ENCODE measurements at places on chromosomes 3 and 15.

GRCh38 chr3:61425356-61425755, 136.0 kb upstream of the PTPRG start:
- no peak for DNase-seq

DNA sequence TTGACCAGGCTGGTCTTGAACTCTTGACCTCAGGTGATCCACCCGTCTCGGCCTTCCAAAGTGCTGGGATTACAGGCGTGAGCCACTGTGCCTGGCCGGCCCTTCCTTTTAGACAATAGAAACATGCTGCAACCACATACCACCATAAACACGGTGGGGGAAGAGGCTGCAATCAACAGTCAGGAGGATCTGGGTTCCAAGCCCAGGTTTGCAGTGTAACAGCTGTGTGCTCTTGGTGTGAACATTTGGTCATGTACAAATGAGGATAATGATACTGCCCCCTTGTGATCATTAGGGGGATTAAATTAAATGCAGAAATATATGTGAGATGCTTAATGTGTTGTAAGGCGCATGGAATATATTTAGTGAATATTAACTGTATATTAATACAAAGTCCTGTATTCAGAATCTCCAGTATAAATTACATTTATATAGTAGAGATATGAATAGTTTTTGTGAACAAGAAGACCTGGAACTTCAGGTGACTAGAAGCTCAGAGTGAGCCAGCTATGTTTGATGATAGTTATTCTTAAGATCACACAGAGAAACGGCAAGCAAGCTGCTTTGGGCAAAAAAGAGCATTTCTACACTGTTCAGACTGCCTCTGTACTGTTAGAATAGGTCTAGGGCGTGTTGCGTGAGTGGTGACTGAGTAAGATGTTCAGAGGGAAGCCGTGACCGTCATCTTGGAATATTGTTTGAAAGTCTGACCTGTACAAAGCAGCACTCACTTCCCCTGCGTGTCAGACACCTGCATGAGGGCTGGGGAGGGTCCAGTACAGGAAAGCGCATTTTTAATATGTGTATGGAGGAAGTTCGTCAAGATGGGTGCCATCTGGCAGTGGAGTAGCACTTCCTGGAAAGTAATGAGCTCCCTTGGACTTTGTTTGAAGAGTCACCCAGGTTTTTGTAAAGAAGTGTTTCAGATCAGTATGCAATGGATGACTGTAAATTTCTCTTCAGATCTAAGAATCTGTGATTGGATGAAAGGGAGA, 125.8 kb downstream of the PGPEP1L start:
- peak; percentile 66 for DNase-seq

DNA sequence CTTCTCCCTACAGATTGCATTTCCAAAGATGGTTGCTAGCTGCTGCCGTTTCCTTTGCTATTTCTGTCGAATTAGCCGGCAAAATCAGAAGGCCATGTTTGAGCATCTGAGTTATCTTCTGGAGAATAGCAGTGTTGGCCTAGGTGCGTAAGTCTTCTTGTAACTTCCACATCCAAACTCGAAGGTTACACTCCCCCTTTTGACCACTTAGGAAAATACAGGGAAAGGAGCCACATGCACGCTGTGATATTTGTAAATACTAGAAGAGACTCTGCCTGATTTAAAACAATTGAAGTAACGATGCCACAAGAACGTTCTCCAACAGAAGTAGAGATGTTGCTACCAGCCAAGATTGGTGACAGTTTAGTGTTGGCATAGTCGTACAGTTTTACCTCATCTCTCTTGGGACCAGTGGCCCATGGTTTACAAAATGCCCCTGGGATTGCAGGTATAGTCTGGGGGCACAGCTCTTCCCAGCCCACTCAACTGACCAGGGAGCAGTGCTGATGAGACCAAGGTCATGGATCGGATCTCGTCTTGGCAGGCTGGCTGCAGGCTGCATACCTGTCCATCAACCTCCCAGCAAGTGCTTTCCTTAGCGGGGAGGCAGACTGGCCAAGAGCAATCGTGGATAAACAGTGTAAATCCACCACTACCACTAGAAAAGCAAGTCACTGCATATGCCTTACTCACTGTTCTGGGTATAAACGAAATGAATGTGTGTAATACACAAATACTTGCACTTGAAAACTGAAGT, 268.4 kb upstream of the CHRM5 start:
- no peak for DNase-seq

GRCh38 chr3:185661772-185662171, 75.7 kb downstream of the SENP2 start:
- DNase-seq = no peak

DNA sequence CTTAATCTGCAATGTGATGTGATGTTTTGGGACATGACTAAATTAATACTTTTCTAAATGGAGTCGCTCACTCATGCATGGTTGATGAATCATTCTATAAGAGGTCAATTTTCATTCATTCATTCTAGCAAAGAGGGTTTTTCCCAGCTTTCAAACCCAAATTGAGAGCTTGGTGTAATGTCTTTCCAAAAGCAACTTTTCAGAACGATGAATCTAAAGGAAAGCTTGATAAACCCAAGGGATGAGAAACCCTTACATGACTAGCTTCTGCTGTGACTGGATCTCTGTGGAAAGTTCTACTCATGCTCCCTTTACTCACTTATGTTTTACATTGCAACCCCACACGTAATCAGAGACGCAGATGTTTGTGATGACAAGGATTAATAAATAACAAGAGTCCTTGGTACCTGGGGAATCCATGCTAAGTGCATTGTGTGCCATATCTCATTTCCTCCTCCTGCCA, 47.7 kb downstream of the PDZRN3 start:
- DNase-seq = no peak

DNA sequence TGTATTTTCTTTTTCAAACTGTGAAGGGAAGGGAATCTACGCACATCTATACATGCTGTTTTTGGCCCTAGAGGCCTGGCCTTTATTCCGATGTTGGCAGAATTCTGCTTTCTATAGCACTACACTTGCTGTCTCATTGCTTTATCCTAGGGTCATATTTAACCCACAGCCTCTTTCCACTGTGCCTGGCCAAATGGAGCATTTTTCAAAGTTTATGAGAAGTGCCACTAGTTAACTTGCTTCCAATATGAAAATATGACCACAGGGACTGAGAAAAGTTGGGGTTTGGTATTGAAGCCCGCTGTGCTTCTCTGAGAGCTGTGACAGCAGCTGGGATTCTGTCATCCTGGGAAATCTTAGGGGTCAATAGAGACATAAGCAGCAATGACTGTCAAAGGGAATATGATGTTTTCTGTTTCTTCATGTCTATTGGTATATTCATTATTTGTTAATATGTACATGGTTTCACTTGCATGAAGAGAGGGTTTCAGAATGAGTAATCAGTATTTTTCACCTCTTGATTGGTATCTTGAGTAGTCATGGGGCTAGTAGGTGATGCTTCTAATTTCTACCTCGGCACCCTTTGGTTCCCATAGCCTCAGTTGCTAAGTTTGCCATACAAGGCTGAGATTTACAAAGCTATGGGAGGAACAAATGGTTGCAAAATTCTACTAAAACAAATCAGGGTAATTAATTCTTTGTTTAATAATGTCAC, 275.8 kb upstream of the RBMS3 start:
- no peak for DNase-seq
